ENCODE measurements at places on chromosomes 6 and 20.

DNA sequence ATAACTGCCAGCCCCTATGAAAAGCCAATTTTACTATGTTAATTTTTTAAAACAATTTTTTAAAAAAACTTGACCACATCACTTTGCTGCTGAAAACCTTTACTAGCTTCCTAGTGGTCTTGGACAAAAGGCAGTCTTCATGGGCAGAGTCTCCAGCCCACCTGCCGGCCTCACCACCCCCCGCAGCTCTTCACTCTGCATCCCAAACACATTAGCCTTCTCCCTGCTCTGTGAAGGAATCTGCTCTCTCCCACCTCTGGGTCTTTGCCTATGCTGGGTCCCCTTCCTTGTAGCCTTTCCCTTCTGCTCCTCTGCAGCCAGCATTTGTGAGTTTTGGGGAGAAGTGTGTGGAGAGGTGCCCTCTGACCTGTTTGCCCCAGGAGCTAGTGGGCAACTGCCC lies 170.7 kb upstream of the MLN start:
- DNase-seq, result no peak

GRCh38 chr6:96391776-96392360 lies 129.7 kb upstream of the UFL1 start:
- DNase-seq, result peak; percentile 35

GRCh38 chr6:145241039-145241438 lies 494.3 kb downstream of the EPM2A start:
- no peak for DNase-seq

GRCh38 chr20:36467076-36467999 lies 74.0 kb upstream of the MYL9 start:
- no peak for DNase-seq

GRCh38 chr6:161257793-161258457 lies 15.9 kb downstream of the AGPAT4 start:
- no peak for DNase-seq

- DNase-seq, result peak; percentile 31
These were observed 721 bp downstream of the KDM1B start for GRCh38 chr6:18155864-18156421.

DNA sequence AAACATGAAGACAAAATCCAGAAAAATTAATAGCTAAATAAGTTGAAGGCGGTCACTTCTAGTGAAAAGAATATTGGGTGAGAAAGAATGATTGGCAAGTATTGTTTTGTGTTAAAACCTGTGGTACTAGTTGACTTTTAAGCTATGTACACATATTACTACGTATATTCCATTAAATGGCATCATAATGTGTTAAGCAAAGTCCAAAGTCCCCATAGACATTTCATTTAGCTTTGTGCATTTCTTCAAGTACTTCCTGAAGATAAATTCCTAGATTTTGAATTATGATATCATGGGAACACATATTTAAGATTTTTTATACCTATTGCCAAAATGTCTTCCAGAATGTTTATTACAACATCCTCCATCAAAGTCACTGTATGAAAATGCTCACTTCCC lies 272.7 kb upstream of the IRAK1BP1 start:
- DNase-seq, result no peak

- no peak for DNase-seq
These were observed 149.9 kb downstream of the RPS12 start for GRCh38 chr6:132964101-132964867.

GRCh38 chr6:30541515-30542403 lies 14.5 kb downstream of the GNL1 start:
- DNase-seq, result peak; percentile 78

DNA sequence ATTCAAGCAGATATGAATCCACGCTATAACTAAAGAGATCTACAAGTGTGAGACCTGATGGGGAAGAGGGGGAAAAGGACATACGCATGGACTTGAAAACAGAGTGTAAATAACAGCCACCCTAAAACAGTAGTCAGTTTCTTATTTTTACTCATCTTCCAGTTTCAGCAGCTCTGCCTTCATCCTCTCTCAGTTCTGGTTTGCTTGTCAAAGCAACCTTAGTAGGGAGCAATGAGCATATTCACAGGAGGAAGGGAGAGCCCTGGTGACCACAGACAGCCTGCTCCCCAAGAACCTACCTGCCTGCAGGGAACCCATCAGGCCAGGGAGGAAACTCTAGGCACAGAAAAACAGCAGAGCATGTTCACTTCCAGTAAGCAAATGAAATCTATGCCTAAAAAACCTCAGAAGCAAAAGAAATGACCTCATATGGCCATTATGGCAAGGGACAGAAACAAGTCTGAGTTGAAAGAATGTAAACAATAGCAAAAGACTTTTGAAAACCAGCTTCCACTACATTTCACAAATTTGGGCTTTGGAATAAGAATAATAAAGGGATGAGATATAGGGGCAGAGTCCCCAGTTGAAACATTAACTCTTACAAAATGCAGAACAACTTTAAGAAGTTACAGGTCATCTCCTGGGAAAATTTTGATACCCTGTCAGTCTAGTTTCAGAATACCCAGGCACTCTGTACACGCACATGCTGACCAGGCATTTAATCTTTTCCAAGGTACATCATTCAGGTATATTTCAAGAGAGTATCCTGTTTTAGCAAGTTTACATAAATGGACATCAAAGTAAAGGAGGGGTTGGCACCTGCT lies 120.8 kb upstream of the BCLAF1 start:
- DNase-seq, result no peak

DNA sequence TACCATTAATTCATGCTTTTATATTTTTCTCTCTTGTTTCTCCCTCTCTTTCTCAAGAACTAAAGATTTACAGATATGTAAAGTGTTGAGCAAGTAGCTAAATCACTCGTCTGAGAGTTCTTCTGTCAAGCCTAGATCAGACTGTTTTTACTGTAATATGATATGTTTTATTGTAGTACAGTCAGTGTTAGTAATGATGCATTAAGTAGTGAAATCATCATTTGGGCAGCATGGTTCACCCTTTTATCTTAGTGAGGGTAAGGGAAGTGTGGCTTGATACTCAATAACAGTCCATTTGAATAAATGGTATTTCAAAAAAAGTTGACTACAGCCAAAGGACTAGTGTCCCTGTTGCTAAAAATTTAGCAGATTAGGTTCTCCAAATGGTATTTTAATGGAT lies 9.2 kb downstream of the CYB5R4 start:
- DNase-seq, result no peak

DNA sequence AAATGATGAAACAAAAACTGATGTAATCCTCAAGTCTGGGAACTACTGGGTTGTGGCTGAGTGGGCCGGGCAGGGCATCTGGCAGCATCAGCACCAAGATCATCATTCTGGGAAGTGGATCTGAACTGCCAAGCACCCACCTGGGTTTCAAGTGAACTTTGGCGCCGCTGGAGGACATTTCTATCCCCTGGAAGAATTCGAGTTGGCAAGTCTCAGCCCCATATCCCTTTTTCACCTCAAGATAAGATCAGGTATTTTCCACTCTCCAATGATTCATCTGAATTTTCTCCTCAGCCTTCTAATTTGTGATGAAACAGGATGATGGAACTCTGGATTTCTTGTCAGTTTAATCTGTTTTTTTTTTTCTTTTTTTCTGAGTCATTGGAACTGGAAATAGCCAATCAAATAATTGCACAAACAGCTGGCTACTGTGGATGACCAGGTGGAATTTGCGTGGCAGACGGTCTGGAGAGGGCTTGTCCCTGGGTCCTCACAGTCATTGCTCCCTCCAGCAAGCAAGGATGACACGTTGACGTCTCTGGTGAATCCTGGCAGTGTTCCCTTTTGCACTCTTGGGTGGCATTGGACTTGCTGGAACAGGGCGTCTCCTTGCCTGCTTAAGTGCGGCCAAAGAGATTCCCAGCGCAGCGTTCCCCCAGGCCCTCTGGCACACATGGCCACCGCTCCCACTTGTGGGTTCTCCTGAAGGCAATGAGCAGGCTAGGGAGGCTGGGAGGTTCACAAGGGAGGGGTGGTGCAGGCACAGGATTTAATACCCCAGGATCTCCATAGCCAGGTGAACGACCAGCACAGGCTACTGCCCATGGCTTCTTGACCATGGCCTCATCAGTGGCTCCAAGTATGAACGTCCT lies 80.4 kb downstream of the DHX35 start:
- no peak for DNase-seq

DNA sequence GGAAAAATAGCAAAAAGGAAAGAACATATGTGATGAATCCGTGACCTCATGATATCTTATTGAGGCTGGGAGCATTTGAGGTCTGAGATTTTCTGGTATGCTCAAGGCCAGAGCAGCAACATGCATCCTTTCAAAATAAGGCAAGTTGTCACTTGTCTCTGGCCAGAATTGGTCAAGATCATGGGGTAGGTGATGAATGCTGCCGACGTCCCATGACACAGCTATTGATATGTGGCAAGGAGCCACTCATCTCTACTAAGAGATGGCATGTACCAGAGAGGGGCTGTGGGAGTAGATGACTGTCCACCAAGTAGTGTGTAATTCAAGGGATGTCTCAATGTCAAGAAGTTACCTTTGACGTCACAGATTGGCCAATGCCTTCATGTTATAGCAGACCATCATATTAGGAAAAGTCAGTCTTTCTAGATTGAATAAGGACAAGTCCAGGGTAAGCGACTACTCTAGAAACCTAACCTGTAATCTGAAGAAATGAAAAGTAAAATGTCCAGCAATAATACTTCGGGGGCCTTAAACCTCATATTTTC lies 527.4 kb downstream of the BMP2 start:
- DNase-seq, result no peak

DNA sequence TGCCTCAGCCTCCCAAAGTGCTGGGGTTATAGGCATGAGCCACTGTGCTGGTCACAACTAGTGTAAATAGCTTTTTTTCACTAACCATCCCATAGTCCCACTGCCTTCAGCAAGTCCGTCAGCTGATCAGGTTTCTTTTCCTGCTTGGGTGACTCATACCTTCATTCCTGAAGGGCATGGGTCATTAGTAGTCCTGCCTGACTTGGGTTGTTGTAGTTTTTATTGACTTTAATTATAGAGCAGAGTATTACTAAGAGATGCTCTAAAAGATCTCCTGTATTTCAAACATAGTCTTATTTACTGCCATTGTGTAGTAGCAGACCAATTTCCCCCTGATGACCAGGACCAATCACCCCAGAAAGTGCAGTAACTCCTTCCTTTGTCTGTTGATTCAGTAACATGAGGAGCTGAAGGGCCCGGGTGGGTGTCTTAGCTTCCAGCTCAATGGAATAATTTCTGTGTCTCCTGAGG lies 25.8 kb downstream of the HLA-C start:
- DNase-seq, result no peak

GRCh38 chr6:156554160-156554559 lies 223.0 kb upstream of the ARID1B start:
- no peak for DNase-seq

DNA sequence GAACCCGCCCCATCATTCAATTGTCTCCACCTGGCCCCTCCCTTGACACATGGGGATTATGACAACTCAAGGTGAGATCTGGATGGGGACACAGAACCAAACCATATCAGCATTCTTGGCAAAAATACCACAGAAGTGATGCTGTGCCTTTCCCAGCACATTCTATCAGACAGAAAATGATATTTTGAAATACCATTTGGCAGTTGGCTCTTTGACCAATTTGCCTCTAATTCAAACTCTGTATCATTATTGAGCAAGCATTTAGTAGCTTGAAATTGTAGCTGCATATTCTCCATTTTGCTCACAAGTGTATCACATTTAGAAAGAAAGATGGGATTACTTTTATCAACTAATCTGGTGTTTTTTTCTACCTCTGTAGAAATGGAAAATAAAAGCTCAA lies 64.0 kb downstream of the PLCB1 start:
- no peak for DNase-seq

GRCh38 chr20:42338294-42339201 lies 720.4 kb upstream of the CHD6 start:
- no peak for DNase-seq

- no peak for DNase-seq
These were observed 12.8 kb downstream of the DLL1 start for GRCh38 chr6:170277893-170278742.

DNA sequence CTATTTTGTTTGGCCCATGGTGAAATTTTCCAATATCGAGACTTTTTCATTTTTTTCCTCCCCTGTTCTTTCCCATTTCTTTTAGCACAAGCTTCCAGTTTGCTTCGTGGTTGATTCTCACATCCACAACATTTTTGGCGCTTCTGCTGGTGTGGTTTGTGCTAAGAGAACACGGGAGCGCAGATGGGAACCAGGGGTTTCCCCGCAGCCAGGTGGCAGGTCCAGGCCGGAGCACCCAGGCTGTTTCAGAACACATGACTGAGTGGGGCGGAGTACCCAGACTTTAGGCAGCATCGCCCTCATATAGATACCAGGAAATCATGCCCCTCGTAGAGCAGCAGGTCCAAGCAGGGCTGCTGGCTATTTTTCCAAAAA lies 58.0 kb downstream of the SYTL3 start:
- no peak for DNase-seq

GRCh38 chr20:13121840-13122515 lies 99.1 kb upstream of the ISM1 start:
- no peak for DNase-seq

DNA sequence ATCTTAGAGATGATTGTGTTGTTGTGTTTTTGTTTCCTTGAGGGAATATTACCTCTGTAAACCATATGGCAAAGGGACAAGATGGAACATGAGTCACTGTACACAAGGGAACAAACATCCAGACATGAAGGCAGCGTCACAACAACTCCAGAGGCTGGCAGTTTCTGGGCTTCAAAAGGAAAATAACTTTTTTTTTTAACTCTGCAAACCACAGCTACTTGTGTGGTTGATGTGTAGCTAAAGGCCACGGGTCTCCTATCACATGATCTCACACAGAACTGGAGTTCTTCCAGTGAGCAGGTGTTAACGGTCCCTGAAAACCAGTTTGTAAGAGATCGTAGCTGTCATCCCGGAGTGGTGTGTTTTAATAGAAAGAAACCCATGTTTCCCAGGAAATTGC lies 33.2 kb upstream of the HBS1L start:
- DNase-seq, result no peak

DNA sequence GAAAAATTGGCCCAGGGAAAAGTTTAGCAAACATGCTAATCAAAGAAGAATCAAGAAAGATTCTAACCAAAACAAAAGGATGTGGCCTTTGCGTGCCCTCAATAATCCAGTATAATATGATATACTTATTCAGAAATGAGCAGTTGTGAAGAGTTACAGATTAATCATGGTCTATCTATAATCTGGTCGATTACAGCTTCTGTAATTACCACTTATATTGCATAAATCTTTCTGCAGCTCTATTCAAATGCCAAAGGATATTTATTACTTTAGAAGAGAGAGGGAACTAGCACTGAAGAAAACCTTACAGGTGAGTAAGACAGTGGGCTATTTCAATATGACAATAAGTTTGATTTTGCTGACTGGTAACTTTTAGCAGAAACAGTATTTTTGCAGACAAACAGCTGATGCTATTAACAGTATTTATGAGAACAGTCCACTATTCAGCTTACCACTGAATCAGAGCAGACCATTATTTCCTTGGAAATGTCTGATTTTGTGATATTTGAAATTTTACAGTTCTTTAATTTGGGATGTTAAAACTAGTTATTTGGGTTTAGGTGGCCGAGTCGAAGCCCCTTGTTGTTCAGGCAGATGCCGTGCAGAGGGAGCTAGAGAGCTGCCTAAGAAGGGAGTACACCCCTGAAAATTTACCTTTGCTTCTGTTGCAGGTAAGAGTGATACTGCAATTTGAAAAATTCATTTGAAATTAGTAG lies 92.2 kb downstream of the CEP57L1 start:
- DNase-seq, result peak; percentile 26

- DNase-seq, result no peak
These were observed 7.7 kb downstream of the CDK5RAP1 start for GRCh38 chr20:33393609-33394008.

Measured in right renal pelvis (tissue), 4 donors.